ENCODE measurements at places on chromosomes 7 and 10.

DNA sequence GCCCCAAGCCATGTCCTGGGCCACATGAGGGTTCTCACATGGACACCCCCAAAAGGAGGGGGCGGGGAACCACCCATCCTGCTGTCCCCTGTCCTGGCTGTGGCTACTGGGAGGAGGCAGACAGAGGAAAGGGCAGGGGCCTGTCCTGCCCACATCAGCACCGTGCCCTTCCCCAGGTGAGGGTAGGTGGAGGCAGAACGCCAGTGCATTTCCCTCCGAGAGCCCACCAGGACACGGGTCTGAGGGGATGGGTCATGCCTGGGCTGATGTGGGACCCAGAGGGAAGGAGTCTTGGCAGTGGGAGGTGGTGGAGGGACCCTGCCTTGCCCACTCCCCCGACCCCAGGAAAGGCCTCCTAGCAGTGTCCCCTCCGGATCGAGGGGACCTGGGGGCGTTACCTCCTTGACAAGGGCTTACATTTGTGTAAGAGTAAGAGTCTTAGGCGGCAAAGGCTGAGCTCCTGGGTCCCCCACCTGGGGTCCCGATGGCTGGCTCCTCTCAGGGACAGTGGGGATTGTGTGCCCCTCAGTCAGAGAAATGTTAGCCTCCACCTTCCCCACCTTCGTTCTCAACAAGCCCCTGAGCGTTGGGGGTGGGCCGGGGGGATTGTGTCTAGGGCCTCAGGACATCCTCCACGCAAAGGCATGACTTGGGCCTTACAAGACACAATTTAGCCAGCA is 6.1 kb downstream of the CRYGN start:
- no peak for DNase-seq

- DNase-seq: no peak
Measured at GRCh38 chr7:2192831-2193534, 39.8 kb downstream of the MAD1L1 start.

GRCh38 chr10:36202881-36203280 is 560.8 kb upstream of the FZD8 start:
- DNase-seq: no peak

- no peak for DNase-seq
Measured at GRCh38 chr7:32071466-32072091, 1.4 kb upstream of the PDE1C start.

- no peak for DNase-seq
Measured at GRCh38 chr7:112290065-112290464, 83.6 kb downstream of the ZNF277 start.

GRCh38 chr7:73376671-73377412 is 48.9 kb downstream of the FKBP6 start:
- DNase-seq: no peak
